ENCODE measurements at places on chromosomes 5 and 9. TPM values are rescaled to one million over a fixed set of nuclear protein-coding genes. Genes with fewer than 3 reads are reported as not detected.

Gene IFNA21
- not detected for total RNA-seq

Gene RICTOR
- 12.3 TPM for total RNA-seq

Gene SPATA31A6
- not detected for total RNA-seq

DNA sequence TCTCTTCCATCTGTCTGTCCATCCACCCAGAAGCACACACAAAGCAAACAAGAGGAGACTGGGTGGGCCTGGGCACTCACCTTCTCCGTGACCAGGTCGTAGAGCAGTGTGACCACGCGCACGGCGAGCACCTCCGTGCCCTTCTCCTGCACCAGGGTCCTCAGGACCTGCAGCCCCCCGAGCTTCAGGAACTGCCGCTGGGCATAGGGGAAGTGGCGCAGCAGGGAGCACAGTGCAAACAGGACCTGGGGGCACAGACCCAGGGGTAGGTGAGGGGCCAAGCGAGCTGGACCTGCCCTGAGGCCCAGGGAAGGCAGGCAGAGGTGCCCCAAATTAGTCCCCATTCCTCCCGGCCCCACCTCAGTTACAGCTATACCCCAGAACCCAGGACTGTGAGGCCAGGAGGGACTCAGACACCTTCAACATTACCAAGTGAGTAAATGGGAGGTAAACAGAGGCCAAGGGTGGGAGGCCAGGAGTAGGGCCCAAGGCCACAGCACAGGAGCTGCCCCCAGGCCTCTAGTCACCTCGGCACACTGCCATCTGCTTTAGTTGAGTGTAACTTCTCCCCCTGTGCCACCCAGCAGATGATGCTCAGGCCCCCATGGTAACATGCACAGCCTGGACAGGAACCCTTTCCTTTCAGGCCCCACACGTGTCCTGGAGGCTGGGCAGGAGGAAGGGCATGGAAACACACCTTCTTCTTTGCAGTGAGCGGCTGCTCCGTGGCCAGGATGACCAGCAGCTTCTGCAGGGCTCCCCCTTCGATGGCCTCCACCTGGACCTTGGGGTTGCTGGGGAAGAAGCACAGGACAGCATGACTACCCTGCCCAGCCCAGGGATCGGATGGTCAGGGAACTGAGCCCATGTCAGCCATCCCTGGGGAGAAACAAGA is 76.2 kb upstream of the LRRTM2 start:
- no peaks in the 10 kb centered on the region for H3K27me3 ChIP-seq
- no peak overlapping the region for H3K4me3 ChIP-seq
- H3K4me1 ChIP-seq, result peaks cover 26% of the 10 kb centered on the region
- H3K27ac ChIP-seq, result no peak overlapping the region

- H3K36me3 ChIP-seq, result no peaks in the 10 kb centered on the region
- H3K27ac ChIP-seq, result no peak overlapping the region
- DNase-seq, result no peak
- no peaks in the 10 kb centered on the region for H3K4me1 ChIP-seq
- no peak overlapping the region for H3K4me3 ChIP-seq
- H3K27me3 ChIP-seq, result no peaks in the 10 kb centered on the region
Observed at GRCh38 chr5:54868511-54869483, 116.6 kb downstream of the ESM1 start.

- no peak overlapping the region for H3K4me3 ChIP-seq
- no peaks in the 10 kb centered on the region for H3K36me3 ChIP-seq
- H3K27ac ChIP-seq, result peak overlapping the region; percentile 27
Observed at GRCh38 chr9:87593359-87593980, 95.8 kb downstream of the DAPK1 start.

DNA sequence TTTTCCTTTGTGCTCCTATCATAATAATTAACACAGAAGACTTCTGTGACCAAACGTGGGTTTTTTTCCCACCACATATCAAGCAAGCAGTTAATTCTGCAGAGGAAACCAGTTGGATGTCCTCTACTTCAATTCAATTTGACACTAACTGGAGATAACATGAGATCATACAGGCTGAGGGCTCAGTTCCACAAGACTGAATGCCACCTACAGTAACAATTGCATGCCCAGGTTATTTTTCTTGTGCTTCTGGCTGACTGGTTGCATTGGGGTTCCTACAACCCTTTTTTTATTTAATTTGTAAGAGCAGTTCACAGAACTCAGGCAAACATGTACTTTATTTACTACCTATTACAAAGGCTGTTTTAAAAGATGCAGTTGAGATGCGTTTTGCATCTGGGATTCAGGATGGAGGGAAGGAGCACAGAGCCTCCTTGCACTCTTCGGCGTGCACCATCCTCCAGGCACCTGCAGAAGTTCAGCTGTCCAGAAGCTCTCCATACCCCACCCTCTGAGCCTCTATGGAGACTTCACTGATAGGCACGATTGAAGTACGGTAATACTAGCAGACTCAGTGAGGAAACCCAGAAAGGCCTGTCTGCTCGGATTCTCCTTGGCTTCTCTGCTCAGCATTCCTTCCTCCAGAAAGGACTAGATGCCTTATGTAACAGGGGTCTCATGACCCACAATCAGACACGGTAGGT is 425.2 kb upstream of the CDH9 start:
- no peak for DNase-seq
- H3K27ac ChIP-seq, result no peak overlapping the region

GRCh38 chr5:116577064-116577788 is 2.6 kb upstream of the SEMA6A start:
- no peak overlapping the region for H3K27ac ChIP-seq
- no peaks in the 10 kb centered on the region for H3K27me3 ChIP-seq
- no peaks in the 10 kb centered on the region for H3K4me1 ChIP-seq
- no peaks in the 10 kb centered on the region for H3K36me3 ChIP-seq
